Activated T-helper 1 cell treated with anti-CD3 and anti-CD28 coated beads, Interleukin-12 subunit alpha, Interleukin-12 subunit beta, Interleukin-2, Interleukin-4 antibody, amounts not matched to agents 30 ng/mL and 10 ng/mL and 1 ng/mL, durations not matched to agents 14 hours and 24 hours and 36 hours (primary cell): ENCODE measurements at places on chromosomes 6 and 20. TPM values are rescaled to one million over a fixed set of nuclear protein-coding genes. Genes with fewer than 3 reads are reported as not detected.

The SLC17A1 gene
- not detected in 2 replicates for total RNA-seq

- no peak overlapping the region for H3K27ac ChIP-seq
- H3K36me3 ChIP-seq = no peaks in the 10 kb centered on the region
- H3K4me1 ChIP-seq = no peaks in the 10 kb centered on the region
- no peaks in the 10 kb centered on the region for H3K27me3 ChIP-seq
Observed at GRCh38 chr20:19812056-19812455, 54.0 kb downstream of the RIN2 start.

The TTBK1 gene
- total RNA-seq = 1.7 and 2.0 TPM in 2 replicates

DNA sequence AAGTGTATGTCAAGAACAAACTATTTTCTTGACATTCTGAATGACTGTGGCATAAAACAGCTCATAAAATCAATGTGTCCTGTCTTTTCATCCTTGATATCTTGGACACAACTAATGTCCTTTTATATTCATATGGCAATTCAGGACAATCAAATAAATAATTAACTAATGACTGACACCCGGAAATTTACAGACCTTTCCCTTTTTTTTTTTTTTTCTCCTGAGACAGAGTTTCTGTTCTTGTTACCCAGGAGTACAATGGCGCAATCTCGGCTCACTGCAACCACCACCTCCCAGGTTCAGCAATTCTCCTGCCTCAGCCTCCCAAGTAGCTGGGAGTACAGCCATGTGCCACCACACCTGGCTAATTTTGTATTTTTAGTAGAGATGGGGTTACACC, 107.1 kb upstream of the LGSN start:
- DNase-seq = no peak
- H3K27ac ChIP-seq = no peak overlapping the region
- no peaks in the 10 kb centered on the region for H3K36me3 ChIP-seq
- no peak overlapping the region for H3K4me3 ChIP-seq
- H3K27me3 ChIP-seq = no peaks in the 10 kb centered on the region
- H3K4me1 ChIP-seq = no peaks in the 10 kb centered on the region

- H3K27ac ChIP-seq = peak overlapping the region; percentile 96
- DNase-seq = peak; percentile 62
- H3K4me3 ChIP-seq = peak overlapping the region; percentile 80
- peaks cover 6% of the 10 kb centered on the region for H3K36me3 ChIP-seq
- peaks cover 2% of the 10 kb centered on the region for H3K27me3 ChIP-seq
- H3K4me1 ChIP-seq = peaks cover 72% of the 10 kb centered on the region
Observed at GRCh38 chr20:53839423-53840176, 230.8 kb downstream of the BCAS1 start.

DNA sequence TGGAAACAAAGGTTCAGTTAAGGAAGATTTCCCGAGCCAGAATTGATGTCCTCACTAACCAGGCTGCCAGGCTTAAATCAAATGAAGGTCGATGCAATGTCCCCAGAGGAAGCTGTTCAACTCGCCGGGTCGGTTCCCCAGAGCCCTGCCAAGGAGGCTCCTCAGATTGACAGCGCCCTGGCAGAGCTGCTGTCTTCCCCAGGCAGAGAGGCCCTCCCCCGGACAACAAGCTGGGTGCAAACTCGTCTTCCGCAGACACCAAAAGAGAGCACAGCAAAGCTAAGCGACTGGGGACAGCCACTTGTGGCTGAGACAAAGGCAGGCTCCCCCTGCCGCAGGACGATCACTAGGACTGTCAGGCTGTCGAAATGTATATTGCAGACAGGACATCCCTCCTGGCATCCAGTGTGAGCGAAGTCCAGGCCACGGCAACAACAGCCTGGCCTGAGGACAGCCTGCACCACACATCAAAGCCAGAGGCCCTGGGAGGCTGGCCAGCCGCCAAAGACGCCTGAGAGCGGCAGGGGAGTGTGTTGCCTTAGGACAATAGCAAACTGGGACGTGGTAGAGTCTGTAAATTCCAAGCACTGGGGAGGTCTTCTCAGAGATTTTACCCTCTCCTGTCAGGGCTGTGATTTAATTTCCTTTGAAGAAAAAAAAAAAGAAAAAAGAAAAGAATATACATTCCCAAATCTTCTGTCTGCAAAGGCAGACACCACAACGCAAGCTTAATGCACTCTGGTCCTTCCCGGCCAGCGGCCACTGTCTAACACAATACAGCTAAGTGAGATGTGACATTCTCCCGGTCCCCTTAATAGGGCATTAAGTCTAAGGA, 99.1 kb downstream of the HIVEP2 start:
- peak overlapping the region; percentile 91 for H3K27ac ChIP-seq
- H3K4me3 ChIP-seq = peak overlapping the region; percentile 81
- DNase-seq = peak; percentile 48
- no peaks in the 10 kb centered on the region for H3K27me3 ChIP-seq

The SOX12 gene
- total RNA-seq = 7.4 and 7.6 TPM in 2 replicates

GRCh38 chr6:170186941-170187668, 103.8 kb downstream of the DLL1 start:
- no peaks in the 10 kb centered on the region for H3K36me3 ChIP-seq
- DNase-seq = no peak
- H3K4me1 ChIP-seq = no peaks in the 10 kb centered on the region
- no peak overlapping the region for H3K27ac ChIP-seq

The AIF1 gene
- 55.5 and 61.5 TPM in 2 replicates for total RNA-seq

GRCh38 chr6:167892835-167893815, 66.4 kb downstream of the AFDN start:
- no peaks in the 10 kb centered on the region for H3K27me3 ChIP-seq
- DNase-seq = no peak
- H3K36me3 ChIP-seq = peaks cover 10% of the 10 kb centered on the region
- H3K4me3 ChIP-seq = no peak overlapping the region
- no peaks in the 10 kb centered on the region for H3K4me1 ChIP-seq

- H3K27me3 ChIP-seq = peaks cover 2% of the 10 kb centered on the region
- no peak for DNase-seq
- no peak overlapping the region for H3K27ac ChIP-seq
- H3K36me3 ChIP-seq = no peaks in the 10 kb centered on the region
Observed at GRCh38 chr6:44667668-44668390, 280.3 kb downstream of the CDC5L start.

DNA sequence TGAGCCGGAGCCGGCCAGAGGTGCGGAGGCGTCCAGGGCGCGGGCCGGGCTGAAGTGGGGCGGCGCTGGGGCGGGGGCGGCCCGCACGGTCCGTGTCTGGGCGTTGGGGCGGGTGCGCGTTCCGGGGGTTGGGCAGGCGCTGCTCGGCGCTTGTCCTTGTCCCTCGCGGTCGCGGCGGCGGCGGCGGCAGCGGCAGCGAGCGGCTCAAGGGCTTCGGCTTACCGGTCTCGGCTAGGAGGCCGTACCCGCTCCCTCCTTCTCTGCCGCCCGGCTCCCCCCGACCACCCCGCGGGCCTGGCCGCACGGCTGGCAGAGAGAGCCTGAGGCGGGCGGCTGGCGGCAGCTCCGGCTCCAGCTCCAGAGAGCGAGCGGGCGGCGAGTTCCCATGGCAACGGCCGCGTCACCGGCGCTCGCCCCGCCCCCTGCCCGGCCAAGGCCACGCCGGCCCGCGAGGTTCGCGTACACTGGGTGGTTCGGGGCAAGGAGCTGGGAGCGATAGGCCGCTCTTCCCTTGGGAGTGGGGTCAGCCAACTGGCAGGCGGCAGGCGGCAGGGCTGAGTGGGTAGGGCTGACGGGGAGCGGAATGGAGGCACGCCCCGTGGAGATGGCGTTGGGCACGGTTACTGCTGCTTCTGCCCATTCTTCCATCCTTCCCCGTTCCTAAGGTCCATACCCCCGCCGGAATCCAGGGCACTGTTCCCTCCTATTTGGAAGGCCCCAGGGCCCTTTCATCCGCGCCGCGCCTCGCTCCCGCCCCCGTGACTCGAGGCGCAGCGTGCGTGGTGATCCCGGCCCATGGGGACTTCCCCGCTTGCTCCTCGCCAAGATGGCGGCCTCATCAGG, at the start of gene LRRC73:
TSS of gene LRRC73 (minus strand) at position 363 of the 843 bp plus-strand sequence. CDS start 561 bp downstream, outside the sequence.
- H3K36me3 ChIP-seq = peaks cover 32% of the 10 kb centered on the region
- peaks cover 18% of the 10 kb centered on the region for H3K27me3 ChIP-seq
- H3K4me3 ChIP-seq = peak within 1 kb of the TSS; percentile 84
- H3K27ac ChIP-seq = peak within 1 kb of the TSS; percentile 35

DNA sequence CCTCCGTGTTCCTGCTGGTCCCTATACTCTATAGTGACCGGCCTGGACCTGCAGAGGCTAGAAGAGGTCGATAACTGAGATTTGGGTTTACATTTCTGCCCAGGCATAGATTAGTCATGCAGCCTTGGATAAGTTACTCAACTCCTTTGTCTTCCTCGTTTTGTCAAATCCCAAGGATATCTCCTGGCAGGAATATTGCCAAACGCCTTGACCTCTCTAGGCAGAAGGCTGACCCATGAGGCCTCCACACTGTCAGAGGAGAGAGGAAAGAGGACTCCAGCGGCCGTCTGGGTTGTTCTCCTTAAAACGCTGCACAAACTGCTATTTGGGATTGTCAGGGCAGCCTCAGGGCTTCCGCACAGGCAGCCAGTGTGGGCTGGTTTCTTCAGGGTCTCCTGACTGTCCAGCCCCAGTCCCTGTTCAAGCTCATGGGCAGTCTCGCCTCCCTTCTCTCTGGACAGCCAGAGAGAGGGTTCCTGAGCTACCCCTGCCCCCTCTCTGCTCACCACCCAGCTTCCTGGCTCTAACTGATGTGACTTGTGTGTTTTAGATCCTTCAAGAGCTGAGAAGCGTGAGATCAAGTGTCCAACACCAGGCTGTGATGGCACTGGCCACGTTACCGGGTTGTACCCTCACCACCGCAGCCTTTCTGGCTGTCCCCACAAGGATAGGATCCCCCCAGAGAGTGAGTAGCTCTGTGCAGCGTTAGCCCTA, 44.7 kb upstream of the PCMTD2 start:
- H3K4me1 ChIP-seq = peaks cover 5% of the 10 kb centered on the region
- no peaks in the 10 kb centered on the region for H3K36me3 ChIP-seq
- peaks cover 3% of the 10 kb centered on the region for H3K27me3 ChIP-seq

The TDP2 gene
- 46.1 and 47.4 TPM in 2 replicates for total RNA-seq

DNA sequence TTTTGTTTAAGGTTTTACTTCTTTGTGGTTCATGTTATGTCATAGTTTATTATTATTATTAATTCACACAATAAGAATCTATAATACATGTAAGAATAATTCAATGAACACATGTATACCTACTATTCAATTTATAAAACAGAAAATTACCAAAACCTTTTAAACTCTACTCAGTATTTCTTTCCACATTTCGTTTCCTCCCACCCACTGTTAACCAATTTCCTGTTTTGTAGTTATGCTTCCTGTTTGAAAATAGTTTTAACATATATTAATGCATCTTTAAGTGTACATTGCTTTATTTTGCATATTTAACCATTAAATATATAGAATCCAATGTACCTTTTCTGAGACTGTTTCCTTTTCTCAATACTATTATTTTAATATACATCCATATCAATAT, 397.9 kb upstream of the SPTLC3 start:
- H3K27ac ChIP-seq = no peak overlapping the region
- H3K4me1 ChIP-seq = no peaks in the 10 kb centered on the region
- no peaks in the 10 kb centered on the region for H3K36me3 ChIP-seq
- H3K27me3 ChIP-seq = no peaks in the 10 kb centered on the region
- no peak for DNase-seq
- no peak overlapping the region for H3K4me3 ChIP-seq

DNA sequence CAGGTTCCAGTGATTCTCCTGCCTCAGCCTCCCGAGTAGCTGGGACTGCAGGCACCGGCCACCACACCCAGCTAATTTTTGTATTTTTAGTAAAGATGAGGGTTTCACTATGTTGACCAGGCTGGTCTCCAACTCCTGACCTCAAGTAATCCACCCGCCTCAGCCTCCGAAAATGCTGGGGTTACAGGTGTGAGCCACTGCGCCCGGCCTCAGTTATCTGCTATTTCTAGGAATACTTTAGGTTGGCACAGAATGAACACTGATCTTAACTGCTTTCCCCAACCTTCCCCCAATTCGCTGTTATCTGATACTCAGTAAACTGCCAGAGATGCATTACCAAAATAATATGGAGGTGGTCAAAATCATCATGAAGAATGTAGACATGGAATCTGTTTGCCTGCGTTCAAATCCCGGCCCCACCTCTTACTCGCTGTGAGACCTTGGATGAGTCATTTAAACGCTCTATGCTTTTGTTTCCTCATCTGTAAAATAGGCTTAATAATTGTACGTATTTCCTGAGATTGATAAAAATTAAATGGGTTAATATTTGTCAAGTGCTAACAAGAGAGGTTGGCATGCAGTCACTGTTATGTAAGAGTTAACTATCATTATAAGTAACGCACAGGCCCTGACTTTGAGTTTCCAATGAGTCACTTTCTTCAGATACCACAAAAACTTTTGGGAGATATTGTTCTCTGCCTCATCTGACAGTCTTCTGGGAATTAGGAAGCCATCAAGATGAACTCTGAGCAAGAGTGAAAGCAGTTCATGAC, 44.5 kb upstream of the NCOA3 start:
- H3K27ac ChIP-seq = peak overlapping the region; percentile 66
- H3K36me3 ChIP-seq = peaks cover 2% of the 10 kb centered on the region
- no peak overlapping the region for H3K4me3 ChIP-seq
- no peak for DNase-seq
- peaks cover 44% of the 10 kb centered on the region for H3K4me1 ChIP-seq

GRCh38 chr20:47438464-47439381, 63.0 kb upstream of the NCOA3 start:
- peaks cover 6% of the 10 kb centered on the region for H3K4me1 ChIP-seq
- H3K36me3 ChIP-seq = no peaks in the 10 kb centered on the region
- no peaks in the 10 kb centered on the region for H3K27me3 ChIP-seq
- H3K4me3 ChIP-seq = no peak overlapping the region
- H3K27ac ChIP-seq = peak overlapping the region; percentile 73

DNA sequence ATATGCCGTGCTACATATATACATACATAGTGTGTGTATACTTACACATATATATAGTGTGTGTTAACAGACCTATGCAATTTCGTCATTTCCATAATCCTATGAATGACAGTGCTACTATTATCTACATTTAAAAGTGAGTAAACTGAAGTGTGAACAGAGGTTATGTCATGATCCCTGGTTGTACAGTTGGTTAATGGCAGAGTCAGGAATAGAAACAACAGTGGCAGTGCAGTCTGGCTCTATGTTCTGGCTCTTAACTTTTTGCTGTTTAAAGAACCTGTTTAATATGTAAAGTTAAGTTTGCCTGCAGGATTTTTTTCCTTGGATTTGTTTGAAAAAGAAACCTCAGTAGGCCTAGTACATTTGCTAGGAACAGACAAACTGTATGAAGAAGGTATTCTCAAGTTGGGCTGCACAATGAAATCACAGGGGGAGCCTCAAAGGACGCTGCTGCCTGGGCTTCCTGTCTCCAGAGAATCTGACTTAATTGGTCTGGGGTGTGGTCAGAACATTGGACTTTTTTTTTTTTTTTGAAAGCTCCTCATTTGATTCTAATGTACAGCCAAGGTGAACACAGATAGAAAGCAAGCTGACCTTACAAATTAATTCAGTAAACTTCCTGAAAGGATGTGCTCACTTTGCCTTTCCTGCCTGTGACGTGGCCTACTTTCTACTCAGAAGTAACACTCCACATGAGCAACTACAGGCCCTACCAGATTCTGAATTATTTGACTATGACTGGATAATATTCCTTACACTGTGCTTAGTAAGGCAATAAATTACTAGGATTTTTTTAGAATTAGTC, 29.4 kb downstream of the PLCB1 start:
- H3K27ac ChIP-seq = no peak overlapping the region
- no peaks in the 10 kb centered on the region for H3K27me3 ChIP-seq
- H3K4me1 ChIP-seq = peaks cover 17% of the 10 kb centered on the region
- H3K36me3 ChIP-seq = peaks cover 3% of the 10 kb centered on the region
